ENCODE measurements at places on chromosomes 5 and 9.

DNA sequence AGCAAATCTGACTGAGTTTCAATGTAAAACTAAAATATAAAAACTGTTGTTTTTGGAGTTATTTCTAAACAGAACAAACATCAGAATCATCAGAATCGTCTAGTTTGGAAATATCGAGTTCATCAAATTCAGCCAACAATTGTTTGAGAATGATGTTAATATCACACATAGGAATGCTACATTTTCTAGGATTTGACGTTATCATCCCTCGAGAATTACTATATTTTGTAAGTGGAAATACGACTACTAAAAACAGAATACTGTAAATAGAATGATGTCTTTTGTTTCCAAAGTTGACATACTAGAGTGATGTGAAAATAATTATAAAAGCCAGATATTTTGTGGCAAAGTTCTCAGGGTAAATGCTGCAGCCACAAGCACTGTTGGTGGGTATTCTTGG, 805.9 kb downstream of the TLE1 start:
- no peak for DNase-seq

DNA sequence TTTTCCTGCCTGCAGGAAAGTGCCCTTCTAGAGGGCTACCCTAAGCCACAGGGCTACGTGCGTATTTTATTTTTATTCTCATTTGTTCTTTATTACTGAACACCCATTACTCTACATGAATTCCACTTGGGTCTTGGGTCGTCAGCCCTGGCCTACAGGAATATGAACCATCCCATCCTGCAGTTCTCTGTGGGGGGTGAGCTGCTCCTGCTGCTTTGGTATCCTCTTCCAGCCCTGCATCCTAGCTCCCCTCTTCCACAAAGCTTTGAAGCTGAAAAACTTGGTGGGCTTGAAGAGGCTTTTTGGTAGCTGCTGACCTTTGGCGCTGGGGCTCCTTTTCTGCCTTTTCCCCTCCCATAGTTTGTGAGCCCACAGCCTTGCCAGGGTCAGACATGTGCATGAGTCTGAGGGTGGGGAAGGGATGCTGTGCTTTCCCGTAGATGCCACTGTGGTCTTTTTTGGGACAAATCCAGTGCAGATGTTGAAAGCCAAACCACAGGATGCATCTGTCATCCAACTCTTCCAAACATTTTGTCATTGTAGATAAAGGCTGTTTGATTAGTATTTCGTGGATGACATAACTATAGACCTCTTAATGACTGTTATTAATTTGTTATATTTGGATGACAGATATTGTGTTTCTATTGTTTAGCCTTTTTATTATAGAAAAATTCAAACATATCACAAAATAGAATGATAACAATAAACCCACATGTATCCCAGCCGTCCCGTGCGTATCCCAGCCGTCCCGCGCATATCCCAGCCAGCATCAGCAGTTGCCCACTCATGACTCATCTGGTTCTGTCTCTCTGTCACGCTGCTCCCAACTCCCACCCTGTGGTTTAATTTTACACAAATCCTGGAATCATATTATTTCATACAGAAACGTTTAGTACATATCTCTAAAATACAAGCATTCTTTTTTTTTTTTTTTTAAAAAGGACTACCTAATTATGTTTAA, 43.9 kb downstream of the SLC46A2 start:
- DNase-seq: no peak

- no peak for DNase-seq
Observed at GRCh38 chr5:178435321-178436238, 154.6 kb downstream of the COL23A1 start.

- no peak for DNase-seq
Observed at GRCh38 chr5:38755181-38755580, 90.6 kb upstream of the OSMR start.

DNA sequence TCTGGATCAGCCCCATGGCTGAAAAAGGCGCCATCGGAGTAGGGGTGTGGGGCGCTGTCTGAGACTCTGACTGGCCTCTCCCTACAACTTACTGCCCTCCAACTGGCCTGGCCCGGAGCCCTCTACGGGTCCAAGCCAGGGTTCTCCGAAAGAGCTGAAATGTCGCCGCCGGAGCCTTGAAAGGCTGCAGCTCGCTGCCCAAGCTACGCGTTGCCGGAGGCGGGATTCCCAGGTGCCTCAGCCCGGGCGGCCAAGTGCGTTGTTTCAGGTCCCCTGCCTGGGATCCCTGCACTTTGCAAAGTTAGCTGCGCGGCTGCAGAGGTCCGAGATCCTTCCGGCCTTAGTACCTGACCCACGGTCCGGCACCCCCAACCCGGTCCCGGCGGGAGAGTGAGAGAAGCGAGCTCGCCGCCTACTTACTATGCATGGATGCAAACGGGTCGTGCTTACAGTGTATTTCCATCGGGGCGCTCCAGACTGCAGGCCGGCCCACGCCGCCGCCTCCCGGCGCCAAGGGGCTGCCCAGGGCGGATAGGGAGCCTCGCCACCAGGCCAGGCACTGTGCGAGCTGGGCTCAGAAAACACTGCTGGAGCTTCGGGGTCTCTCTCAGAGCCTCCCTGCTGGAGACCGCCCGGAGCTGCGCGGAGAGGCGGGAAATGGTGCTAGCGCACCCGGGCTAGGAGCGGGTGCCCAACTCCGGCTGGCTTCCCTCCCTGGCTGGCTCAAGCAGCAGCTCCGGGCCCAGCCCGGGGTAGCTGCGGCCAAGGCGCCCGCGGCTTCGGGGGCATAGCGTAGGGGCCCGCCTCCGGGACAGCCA, 7.7 kb downstream of the PAX5 start:
- no peak for DNase-seq

- DNase-seq: no peak
Observed at GRCh38 chr9:123757960-123758359, 172.0 kb downstream of the DENND1A start.

- DNase-seq: no peak
Observed at GRCh38 chr5:45408067-45408466, 288.1 kb downstream of the HCN1 start.

DNA sequence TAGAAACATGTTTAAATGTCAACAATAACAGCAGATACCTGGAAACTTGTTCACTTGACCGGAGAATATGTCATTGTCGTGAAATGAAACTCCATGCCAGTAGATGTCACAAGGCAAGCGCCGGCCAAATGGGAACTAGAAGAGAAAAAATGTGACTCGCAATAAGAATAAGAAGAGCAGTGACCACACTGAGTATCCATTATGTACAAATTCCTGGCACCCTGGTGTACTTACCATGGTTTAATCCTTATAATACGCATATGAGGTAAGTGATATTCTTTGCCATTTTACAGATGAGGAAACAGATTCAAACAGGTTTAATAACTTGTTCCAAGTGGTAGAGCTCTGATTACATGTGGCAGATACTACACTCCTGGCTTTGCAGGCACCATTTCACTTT, 53.9 kb downstream of the TTLL11 start:
- no peak for DNase-seq

- no peak for DNase-seq
Observed at GRCh38 chr5:127210042-127210441, 80.6 kb upstream of the MEGF10 start.

- no peak for DNase-seq
Observed at GRCh38 chr5:26023361-26023760, 1015.0 kb downstream of the CDH9 start.

DNA sequence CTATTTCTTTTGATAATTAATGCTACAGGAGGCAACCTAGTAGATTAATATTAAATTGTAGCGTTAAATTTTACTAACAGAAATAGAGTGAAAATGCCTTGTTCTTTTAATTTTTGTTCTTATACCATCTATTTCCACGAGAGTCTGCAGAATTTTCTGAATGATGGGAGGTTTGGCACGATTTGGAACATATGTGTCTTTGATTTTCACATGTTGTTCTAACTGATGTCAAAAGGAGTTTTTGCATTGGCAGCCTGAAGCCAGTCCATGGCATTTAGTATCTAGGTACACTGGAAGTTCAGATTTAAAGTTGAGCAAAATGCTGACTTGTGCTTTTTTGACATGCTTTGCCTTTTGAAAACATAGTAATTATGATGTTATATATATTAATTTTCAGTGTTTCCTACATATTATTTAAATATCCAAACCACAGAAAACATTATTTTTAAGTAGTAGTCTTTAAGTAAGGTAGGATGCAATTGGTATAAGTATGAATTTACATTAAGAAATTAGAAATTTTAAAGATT, 103.0 kb downstream of the PBX3 start:
- no peak for DNase-seq

GRCh38 chr9:35518981-35519679, 29.2 kb downstream of the RUSC2 start:
- DNase-seq: no peak

GRCh38 chr5:83509540-83509939, 38.0 kb downstream of the VCAN start:
- no peak for DNase-seq

GRCh38 chr5:106966686-106967315, 703.9 kb downstream of the EFNA5 start:
- DNase-seq: no peak

DNA sequence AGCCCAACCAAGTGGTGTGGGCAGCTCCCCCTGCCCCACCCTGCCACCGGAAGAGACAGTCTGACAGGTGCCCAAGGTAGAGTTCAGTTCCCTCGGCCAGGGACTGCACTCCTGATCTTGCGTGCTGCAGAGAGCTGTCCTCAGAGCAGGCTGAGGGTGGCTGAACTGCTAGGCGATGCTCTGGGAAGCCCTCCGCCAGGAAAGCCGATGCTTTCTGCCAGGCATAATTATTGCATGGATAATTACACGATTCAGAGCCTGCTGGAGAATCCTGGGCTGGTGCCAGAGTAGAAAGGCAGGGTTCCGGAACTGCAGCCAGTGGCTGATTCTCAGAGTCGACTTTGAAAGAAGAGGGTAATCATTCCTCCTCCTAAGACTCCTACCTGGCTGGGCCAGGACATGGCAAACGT, 19.3 kb downstream of the KCNIP1 start:
- no peak for DNase-seq

- no peak for DNase-seq
Observed at GRCh38 chr5:179836225-179837019, 15.7 kb downstream of the SQSTM1 start.

GRCh38 chr5:178201927-178202235, 2.5 kb upstream of the HNRNPAB start:
- no peak for DNase-seq

DNA sequence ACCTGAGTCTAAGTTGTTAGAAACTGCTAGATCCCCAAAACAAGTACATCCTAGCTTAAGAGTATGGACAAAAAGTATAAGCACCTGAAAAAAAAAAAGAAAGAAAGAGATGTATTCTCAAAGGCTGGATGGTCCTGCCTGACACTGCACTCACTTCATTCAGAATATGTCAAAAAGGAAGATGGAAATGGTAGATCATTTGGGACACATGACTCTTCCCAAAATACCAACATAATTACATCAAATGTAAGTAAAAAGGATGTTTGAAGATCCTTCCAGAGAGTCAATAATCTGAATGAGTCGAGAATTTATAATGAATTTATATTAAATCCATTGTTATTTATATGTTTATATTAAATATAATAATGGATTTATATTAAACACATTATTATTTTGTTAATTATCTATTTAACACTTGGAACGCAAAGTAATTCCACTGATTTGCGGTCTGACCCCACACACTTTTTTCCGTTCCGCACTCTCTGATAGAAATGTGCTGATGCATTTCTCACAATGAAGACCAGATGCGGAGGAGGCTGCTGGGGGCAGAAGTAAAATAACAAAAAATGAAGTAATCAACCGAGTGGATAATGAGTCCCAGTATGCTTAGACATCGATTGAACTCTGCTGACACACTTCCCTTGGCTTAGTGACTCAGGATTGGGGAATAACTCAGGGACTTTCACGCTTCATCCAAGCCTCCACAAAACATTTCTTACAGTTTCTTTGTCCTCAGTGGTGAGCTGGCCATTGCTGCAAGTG, 201.2 kb downstream of the ADAMTS12 start:
- no peak for DNase-seq

GRCh38 chr9:27304521-27304920, 7.6 kb upstream of the EQTN start:
- DNase-seq: no peak

DNA sequence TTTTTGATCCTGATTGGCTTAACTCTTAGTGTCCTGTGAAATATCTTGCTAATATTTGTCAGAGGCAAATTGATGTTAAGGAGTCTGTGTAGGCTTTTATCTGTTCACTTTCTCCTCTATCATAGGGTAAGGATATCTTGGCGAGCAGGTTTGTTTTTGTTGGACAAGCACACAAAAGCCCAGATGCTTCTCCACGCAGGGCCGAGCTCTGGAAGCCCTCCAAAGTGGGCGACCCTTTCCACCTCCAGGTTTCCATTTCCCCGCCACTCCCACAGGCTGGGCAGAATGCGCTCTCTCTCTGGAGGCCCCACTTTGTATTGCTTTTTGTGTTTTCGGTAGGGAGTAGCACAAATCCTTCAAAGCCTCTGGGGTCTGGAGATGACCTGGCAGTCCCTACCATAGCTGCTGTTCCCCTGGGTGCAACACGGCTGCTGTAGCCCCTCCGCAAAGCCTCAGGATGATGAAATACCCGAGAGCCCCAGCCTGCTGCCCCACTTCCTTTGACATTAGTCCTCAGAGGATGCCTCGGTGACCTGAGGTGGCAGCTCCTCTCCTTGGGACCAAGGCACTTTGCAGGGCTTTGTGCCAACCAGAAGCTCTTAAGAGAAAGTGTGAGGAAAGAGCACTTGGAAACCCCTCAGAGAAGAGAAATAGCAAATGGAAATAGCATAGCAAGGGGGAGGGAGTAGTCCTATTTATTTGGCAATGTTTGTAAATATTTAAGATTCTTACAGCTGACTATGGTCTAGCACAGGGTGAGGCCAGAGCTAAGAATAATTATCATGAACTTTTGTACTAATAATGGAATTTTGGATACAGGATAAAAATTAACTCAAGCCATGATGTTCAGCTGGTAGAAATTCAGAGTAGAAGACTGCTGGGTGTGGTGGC, 122.8 kb downstream of the ARHGEF28 start:
- no peak for DNase-seq

DNA sequence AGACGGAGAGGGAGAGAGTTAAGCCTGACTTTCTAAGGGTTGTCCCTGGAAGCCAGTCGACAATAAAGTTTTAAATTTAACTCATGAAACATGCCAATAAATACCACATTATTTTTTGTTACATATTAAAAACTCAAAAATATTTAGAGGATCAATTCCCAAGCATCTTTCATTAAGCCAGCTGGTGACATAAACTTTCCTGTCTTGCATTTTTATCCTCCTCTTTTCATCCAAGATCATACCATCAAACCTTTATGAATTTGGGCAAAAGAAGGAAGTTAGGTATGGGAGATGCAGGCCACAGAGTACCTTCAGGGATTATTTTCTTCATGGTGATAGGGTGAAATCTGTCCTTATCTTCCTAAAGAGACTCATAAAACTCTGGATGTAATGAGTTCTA, 178.3 kb upstream of the FBXL17 start:
- DNase-seq: no peak

DNA sequence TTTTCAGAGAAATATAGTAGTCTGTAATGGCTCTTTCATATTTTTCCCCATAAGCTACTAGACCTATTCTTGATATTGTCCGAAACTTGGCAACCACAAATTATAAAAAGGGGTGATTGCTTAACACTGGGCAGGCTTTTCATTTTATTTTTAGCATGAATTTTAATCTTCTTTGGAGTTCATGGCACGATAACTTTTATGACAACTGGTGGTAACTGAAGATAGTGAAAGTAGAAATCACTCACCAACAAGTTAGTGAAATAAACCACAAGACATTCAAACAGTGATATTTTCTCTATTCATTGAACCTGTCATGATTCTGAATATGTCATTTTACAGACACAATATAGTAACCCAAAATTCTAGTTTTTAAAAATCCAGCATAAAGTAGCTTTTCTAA, 213.9 kb downstream of the PRDM9 start:
- no peak for DNase-seq

- DNase-seq: no peak
Observed at GRCh38 chr5:58183078-58183785, 276.7 kb downstream of the PLK2 start.

- DNase-seq: no peak
Observed at GRCh38 chr9:14321517-14322130, 7.7 kb upstream of the NFIB start.
